ENCODE measurements at places on chromosomes 11 and 22.

- no peak for DNase-seq
Observed at GRCh38 chr11:68137833-68138232, 16.6 kb upstream of the CHKA start.

GRCh38 chr11:6249770-6250555 lies 9.7 kb upstream of the CCKBR start:
- no peak for DNase-seq

- no peak for DNase-seq
Observed at GRCh38 chr11:34825315-34825669, 90.9 kb downstream of the APIP start.

GRCh38 chr11:15500643-15501042 lies 385.9 kb downstream of the INSC start:
- DNase-seq, result no peak

- DNase-seq, result no peak
Observed at GRCh38 chr11:76115555-76115954, 90.7 kb downstream of the WNT11 start.

DNA sequence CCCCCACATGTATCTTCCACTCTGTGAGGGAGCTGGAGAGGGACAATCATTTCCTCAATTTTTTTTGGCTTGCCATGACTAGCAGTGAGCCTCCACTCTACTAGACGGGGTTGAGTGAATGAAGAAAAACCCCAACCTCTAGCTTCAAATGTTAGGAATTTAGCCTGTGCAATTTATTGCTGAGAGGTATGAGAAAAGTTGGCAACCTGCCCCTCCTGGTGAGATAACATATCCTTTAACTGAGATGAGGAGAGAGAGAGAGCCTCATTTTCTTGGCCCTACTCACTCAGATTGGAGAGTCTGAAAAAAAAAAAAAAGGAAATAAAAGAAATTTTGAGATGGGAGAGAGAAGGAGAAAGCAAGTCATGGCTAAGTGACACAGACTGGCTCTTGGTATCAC lies 218.2 kb upstream of the CARD18 start:
- DNase-seq, result no peak

DNA sequence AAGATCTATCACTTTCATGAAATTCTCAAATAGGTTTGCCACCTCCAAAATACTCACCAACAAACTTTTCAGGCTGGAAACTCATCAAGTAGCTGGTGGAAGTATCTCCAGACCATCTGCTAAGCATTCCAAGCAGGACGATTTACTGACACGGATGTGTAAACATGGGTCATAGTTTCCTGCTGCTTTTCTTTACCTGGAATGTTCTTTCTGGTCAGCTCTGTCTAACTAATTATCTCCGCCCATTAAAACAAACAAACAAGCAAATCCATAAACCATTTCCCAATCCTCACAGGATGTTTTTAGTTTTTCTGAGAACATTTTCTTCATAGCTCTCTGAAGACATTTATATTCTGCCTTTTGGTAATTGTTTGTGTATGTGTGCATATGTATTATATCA lies 397.0 kb downstream of the METTL15 start:
- no peak for DNase-seq

DNA sequence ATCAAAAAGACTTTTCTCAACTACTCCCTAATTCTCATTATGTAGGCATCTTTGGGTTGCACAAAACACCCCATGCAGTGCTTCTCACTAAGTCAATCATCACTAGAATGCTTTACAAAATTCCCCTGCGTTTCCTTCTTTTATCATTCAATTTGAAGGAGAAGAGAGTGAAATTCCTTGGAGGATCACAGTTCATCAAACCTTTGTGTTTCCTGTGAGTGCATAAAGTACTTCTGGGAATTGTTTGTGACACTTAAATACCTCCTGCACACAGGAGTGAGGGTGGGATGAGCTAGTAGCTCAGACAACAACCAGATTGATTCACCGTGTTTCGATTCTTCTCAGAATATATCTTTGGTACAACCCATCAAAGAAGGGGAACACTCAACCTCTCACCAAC lies 3.7 kb upstream of the OR5AR1 start:
- DNase-seq, result no peak

- no peak for DNase-seq
Observed at GRCh38 chr11:59272771-59273372, 60.1 kb upstream of the MPEG1 start.

- no peak for DNase-seq
Observed at GRCh38 chr11:1559111-1559951, 12.7 kb downstream of the DUSP8 start.

GRCh38 chr11:118530683-118531596 lies at the start of gene TMEM25:
Gene TMEM25, plus strand, starts transcription at chr11:118531192. Its CDS starts 610 bp downstream, at chr11:118531802.
- peak; percentile 20 for DNase-seq

DNA sequence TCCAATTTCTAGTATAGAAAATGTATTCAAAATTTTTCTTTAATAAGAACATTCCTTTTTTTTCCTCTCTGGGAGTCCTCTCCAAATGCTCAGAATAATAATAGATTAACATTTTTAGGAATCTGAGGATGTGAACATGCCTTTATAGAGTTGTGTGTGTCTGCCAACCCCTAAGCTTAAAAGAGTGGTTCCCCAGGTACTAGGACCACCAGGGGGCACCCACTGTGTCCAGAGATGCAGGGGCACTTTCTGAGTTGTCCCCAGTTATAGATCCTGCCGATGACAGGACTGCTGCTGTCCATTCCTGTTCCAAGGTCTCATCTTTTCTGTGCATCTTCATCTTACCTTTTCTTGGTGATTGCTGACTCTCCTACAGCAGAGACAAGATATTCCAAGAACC lies 27.0 kb upstream of the MICAL2 start:
- no peak for DNase-seq

DNA sequence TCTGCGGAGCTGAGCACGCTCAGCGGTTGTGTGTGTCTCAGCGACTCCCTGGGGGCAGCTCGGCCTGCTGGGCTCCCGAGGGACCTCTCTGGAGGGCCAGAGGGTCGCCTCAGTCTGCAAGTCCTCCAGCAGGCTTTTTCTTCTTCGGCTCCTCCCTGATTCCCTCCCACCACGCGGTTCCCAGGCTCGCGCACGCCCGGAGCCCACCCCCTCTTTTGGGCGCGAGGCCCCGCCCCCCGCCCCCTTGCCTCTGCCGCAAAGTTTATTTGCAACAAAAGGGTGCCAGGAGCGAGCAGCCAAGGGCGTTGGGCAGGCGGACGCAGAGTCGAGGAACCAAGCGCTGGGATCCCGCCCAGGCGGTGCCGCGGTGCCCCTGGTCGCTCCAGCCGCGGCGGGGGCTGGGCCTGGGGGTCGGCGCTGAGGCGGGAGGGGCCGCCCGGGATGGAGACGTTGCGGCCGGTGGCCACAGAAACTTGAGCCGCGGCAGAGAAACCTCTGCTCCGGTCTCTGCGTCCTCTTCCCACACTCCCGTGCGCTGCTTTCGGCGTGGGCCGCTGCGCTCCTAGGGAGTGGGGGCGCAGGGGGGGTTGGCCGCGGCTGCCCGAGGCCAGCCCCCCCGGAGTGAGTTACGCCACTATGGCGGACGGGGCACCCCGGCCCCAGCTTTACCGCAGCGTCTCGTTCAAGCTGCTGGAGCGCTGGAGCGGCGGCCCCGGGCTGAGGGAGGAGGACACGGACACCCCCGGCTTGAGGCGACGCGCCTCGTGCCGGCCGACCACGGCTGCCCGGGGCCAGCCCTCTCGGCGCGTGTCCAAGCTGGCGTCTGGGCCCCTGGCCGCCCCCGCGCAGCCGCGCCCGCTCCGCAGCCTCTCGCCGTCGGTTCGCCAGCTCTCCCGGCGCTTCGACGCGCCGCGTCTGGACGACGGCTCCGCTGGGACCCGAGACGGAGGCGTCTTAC lies at the start of gene ARHGEF17:
ARHGEF17 (plus strand) TSS at position 274 of the 958 bp plus-strand sequence; CDS start at position 637, 363 bp downstream.
- DNase-seq, result no peak

DNA sequence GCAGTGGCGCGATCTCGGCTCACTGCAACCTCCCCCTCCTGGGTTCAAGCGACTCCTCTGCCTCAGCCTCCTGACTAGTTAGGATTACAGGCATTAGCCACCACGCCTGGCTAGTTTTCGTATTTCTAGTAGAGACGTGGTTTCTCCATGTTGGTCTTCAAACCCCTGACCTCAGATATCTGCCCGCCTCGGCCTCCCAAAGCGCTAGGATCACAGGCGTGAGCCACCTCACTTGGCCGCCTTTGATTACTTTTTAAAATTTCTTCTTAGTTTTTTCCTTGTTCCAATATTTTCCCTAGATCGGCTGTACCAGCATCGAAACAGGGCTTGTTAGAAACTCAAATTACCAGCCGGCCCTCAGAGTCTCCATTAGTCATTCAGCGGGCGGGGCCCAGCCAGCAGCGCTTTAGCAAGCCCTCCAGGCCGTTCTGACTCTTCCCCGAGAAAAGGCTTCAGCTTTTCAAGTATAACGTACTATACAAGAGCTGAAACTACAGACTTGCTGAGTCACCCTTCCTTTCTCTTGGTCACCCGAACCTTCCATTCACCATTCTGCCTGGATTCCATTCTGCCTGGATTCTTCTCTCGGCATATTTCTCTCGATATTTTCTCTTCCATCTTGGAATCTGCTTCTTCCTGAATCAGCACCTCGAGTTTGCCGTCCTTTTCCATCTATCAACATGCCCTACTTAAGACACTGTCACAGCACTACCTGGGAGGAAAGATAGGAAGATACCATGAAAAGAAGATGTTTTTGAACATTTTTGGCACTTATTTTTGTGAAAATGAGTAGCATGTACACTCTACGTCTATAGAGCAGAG lies 6.7 kb upstream of the CAPRIN1 start:
- no peak for DNase-seq

DNA sequence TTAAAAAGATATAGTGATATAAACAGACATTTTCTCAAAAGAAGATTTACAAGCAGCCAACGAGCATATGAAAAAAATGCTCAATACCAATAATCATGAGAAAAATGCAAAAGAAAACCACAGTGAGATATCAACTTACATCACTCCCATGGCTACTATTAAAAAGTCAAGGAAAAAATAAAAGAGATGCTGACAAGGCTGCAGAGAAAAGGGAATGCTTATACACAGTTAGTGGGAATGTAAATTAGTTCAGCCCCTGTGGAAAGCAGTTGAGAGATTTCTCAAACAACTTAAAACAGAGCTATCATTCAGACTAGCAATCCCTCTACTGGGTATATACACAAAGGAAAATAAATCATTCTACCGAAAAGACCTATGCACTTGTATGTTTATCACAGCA lies 97.1 kb upstream of the CARD18 start:
- no peak for DNase-seq

- DNase-seq, result no peak
Observed at GRCh38 chr11:123796226-123796625, 9.9 kb downstream of the OR6M1 start.
